ENCODE measurements at places on chromosomes 7 and 10.
A peak's percentile ranks its signal among the peaks of the same experiment; 100 is the strongest.

DNA sequence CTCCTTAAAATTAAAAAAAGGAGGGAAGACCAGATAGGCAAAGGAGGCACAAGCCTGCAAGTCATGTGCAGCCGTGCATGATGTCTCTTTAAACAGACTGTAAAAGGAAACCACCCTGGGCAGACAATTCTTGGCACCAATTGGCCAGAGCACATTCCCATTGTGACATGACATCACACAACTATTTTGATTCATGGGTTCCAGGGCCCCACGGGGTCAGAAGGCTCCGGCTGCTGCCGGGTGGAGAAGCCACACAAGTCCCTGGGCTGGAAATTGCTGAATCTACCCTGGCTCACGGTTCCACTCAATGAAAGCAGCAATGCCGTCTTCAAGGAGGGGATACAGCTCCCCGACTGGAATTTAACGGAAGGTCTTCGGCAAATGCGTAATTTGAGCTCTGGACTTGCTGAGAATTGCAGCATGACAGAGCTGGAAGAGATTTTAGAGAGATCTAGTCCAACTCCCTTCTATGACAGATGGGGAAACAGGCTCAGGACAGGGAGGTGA is 140.5 kb downstream of the PRKAG2 start:
- DNase-seq, result no peak

DNA sequence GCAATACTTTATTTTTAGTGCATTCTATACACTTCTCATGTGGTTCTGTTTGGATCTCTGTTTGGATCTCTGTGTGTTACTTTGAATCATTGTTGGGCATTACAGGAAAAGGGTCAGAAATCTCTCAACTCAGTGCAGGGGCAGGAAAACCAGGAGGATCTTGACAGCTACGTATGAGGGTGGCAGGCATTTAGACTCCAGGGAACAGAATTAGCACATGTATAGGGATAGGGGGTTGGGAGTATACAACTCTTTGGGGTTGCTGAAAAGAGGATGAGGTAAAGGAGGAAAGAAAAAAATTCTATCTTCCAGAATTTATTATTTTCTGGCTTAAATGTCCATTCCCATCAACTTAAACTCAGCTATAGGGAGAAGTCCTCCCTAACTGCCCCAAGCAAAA is 59.4 kb upstream of the MKI67 start:
- DNase-seq, result no peak

DNA sequence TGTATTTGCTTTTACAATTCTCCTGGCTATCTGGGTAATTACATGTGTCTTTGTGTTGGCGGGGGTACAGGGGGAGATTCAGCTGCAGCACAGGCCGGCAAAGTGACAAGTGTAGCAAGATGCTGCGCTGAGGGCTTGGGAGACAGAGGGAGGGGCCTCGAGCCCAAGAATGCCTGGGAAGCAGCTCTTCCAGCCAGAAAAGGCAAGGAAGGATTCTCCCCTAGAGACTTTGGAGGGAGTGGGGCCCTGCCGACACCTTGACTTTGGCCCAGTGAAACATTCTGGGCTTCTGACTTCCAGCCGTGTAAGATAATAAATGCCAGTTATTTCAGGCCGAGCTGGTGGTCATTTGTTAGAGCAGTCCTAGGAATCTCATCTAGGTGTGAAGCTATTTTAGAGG is 7.2 kb upstream of the REPIN1 start:
- no peak for DNase-seq

GRCh38 chr7:74306730-74307469 is 17.7 kb downstream of the CLIP2 start:
- no peak for DNase-seq

- DNase-seq, result no peak
Measured at GRCh38 chr7:38057829-38058228, 120.2 kb upstream of the STARD3NL start.

DNA sequence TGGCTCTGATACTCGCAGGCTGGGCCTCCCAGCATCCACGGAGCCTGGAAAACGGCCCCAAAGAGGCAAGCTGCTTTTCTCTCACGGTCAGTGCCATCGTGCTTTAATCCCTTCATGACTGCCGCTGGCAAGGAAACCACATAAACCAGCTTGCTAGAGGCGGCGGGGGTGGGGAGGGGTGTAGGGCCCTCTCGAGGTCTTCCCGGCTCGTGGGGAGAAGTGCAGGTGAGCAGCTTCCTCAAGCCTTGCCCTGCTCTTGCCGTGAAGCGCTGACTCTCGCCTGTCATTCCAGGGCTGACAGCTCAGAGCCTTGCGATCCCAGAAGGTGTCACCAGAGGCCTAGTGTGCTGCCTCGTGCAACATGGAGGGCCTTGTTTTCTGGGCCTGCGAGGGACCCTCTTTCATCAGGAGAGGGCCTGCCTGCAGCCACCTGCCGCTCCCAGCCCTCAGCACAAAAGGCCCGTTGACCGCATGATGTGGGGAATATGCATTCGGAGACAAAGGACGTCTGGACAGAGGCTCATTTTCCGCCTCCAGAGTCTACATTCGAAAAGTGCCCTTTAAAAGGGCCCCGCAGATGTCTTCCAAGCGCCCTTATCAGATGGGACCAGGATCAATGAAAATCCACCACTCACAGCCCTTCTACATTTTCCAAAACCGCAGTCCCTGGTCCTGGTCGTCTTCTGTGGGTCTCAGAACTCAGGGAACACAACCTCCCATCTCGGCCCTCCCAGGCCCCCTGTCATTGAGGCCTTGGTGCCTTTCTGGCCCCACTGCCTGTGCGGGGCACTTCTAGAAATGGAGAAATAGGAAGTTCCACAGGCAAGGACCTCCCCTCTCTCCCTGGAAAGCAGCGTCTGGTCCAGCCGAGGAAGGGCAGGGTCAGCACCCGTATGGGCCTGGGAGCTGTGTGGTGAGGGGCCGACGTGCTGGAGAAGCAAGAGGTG is 58.7 kb downstream of the ZRANB1 start:
- DNase-seq, result no peak

- no peak for DNase-seq
Measured at GRCh38 chr10:50577010-50577409, 46.7 kb downstream of the SGMS1 start.

DNA sequence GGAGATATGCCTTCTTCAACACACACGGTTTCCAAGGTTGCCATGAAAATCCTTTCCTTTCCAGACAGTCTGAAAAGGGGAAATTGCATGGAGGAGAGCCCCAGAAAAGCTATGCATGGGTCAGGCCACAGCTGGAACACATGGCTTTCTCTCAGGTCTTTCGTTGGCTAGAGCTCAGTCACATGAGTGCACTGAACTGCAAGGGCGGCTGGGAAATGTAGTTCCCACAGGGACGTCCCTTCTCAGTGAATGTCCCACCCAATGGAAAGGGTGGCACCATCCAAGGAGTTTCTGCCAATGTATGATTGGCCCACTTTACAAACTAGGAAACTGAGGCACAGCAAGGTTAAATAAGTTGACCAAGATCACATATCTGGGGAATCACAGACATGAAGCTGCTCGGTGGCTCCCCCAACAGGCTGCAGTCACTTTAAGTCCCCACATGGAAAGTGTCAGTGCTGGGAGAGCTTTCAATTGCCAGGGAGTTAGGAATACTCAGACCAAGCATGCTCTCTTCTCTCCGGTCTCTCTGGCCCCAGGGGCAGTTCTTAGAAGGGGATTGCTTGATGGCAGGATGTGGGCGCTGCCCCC is 571.3 kb downstream of the GLRX3 start:
- no peak for DNase-seq

DNA sequence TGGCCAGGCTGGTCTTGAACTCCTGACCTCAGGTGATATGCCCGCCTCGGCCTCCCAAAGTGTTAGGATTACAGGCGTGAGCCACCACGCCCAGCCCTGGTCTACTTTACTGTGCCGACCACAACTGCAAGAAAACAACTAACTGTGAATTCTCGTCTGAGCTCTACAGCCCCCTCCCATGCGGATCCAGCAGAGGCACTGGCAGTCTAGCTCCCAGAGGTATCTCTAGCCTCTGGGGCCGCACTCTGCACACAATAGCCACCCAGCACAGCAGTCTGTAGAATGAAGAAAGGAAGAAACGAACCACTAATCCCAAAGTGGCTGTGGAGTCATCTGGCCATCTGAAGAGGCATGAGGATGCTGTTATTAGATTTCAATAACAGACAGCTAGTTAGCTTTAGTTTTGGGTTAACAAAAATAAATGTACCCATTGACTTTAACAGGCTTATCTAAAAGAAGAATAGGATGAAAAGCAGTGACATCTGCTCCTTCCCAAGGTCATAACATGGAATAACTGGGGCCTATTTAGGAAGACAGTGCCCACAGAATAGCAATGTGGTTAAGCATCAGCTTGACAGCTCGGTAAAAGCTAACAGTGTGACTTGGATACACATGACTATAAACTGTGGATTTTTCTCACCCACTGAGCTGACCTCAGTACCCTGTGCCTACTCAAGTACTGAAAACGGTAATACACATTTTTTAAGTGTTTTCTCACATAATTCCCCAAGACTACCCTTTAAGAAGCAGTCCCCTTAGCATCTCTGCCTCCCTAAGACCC is 131.9 kb downstream of the TNS3 start:
- no peak for DNase-seq

GRCh38 chr10:125299461-125299860 is 139.1 kb upstream of the CTBP2 start:
- no peak for DNase-seq

- no peak for DNase-seq
Measured at GRCh38 chr7:5692845-5693278, 88.6 kb downstream of the RNF216 start.

DNA sequence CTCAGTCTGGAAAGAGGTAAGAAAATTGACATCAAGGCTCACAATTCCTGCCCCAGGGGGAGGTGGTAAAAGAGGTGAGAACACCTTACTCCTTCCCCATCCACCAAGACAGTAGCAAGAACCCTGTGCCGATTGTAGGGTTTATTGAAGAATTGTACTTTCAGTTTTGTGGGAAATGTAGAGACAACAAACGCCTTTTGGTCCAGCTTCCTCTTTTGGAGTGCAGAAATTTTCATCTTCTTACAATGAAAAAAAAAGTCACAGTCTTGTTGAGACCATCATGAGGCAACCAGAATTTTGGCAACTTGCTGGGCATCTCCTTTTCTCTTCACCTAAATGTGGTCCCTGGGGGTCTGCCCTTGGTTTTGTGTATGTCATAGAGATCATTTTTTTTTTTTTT is 217.7 kb downstream of the TMEM178B start:
- DNase-seq, result no peak

GRCh38 chr10:14531974-14532373 is 201.2 kb upstream of the FRMD4A start:
- DNase-seq, result no peak

DNA sequence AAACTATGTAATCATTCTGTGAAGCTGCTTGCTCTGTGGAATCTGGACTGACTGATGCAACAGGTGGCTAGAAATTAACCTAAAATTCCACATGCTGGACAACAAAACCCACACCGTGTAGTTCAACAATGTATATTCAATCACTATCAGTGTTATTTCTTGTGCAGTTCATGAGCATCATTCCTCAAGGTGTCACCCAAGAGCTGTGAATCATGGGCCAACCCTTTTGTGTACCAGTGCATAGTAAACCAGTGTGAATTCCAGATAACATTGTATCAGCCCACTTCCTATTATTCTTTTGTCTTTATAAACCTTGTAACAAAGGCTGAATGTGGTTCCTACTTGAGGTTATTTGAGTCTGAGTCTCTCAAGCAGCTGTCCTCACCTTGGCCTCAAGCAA is 905.2 kb upstream of the ZNF722 start:
- DNase-seq, result no peak

DNA sequence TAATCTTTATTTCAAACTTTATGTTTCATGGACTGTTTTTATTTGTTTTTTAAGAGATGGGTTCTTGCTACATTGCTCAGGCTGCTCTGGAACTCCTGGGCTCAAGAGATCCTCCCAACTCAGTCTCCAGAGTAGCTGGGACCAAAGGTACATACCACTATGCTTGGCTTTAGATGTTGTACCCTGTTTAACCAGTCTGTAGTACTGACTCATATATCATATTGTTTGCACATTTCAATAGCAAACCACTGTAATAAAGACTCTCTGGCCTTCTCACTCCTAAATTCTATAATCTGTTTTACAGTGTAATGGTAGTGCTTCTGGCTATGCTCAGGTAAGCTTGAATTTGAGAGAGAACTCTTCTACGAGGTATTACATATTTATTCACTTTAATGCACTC is 413.6 kb upstream of the PCDH15 start:
- no peak for DNase-seq

GRCh38 chr10:1128115-1128514 is 71.9 kb downstream of the WDR37 start:
- no peak for DNase-seq

DNA sequence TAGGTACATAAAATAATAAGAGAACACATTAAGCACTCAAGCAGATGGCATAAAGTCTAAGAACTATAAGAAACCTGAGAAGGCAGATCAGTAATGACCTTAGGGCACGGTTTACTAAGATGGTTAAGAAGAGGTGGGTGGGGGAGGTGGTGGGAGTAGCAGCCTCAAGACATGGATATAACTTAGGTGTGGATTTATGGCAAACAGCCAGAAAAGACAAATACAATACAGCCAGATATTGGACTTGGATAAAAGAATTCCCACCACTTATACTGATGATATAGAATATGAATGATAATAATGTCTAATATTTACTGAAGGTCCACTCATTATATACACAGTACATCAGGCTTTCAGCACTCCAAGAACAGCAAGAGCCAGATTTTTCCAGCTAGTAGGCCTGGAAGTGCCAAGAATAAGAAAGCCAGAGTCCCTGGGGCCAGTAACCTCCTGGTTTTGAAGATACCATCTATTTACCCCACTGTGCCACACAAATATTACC is 11.9 kb downstream of the DPY19L1 start:
- no peak for DNase-seq

DNA sequence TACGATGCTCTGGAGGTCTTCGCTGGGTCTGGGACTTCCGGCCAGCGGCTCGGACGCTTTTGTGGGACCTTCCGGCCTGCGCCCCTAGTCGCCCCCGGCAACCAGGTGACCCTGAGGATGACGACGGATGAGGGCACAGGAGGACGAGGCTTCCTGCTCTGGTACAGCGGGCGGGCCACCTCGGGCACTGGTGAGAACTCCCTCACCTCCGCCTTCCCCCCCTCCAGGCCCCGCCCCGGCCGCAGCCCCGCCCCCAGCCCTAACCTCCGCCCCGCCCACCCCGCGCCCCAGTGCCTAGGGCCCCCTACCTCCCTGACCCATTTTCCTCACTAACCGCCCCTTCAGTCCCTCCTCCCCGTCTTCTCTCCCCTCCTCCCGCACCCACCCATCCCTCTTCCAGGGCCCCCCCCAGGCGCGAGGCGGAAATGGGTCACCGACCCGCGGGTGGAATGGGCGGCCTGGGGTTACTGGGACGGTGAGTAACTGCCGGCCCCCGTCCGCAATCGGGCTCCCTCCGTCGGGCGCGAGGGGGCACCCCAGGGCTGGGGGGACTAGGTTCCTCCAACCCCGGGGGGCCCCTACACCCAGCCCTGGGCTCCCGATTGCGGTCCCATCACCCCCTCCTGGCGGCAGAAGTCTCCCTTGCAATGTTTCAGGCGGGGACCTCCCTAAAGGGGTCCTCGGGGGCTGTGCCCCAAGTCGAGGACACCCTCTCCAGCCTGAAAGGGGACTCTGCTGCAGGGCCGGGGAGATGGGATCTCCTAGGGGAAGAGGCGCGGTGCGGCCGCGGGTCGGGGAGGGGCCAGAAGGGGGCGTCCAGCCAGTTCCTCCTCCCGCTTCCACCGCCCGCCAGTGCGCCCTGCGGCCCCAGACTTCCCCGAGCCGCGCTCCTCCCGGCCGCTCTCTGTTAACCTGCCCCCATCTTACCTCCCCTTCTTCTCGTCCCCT is 2.1 kb downstream of the PCOLCE start:
- peak; percentile 48 for DNase-seq

- no peak for DNase-seq
Measured at GRCh38 chr7:101137651-101138212, 10.8 kb downstream of the SERPINE1 start.

GRCh38 chr10:104117839-104118323 is 4.1 kb upstream of the SFR1 start:
- no peak for DNase-seq

GRCh38 chr10:106182542-106182941 is 982.0 kb downstream of the SORCS1 start:
- no peak for DNase-seq
